COR-L47 (cell line): ENCODE measurements at places on chromosomes 13 and 19.

DNA sequence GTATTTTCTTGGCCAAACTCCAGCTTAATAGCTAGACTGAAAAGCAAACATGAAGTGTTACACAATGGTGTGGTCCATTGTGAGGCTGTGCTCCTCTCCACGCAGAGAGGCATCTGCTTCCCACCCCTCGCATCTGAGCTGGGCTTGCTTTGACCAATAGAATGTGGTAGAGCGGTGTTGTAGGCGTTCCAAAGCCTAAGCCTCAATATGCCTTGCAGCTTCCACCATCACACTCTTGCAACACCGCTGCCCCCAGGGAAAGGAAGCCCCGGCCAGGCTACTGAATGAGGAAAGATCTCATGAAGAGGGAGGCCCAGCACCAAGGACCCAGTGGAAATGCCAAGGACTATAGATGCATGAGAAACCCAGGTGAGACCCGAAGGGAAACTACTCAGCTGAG lies 9.4 kb downstream of the FLT1 start:
- DNase-seq: no peak

- peak; percentile 85 for DNase-seq
These were observed 97.7 kb downstream of the SIPA1L3 start for GRCh38 chr19:38004521-38005223.

DNA sequence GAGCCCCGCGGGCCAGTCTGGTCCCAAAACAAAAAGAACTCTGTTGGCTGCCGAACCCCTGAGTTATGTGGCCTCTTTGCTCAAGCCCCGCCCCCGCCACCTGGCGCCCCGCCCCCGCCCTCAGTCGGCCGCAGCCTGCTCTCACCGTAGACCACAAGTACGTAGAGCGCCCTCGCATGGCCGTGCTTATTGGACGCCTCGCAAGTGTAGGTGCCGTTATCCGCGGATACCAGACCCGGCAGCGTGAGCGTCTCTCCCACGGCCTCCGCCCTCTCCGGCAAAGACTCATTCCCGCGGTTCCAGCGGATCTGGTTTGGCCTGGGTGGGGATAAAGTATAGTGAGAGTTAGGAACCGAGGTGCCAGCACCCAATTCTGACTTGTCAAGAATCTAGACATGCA lies 5.5 kb upstream of the ZNF428 start:
- DNase-seq: no peak

DNA sequence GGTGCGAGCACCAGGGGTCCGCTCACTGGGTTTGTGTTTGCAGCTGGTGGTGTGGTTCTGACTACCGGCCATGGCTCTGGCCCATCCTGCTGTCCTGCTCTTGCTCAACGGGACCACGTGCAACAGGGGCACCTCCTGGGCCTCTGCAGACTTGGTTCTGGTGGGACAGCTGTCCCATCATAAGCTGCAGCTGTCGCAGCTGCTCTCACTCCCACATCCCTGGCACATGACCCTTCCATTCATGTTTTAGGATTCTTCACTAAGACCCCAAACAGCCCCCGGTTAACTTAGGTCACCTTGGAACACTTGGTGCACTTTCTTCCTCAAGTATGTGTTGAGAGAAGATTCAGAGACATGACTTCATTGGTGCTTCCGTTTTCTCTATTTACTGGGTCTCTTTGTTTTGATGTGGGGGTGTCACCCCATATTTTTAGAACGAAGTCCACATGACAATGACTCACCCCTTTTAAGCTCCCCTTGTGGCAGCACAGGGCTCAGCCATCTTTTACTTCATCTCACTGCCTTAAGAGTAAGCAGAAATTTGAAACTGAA lies 68.4 kb upstream of the ARHGEF7 start:
- DNase-seq: no peak

DNA sequence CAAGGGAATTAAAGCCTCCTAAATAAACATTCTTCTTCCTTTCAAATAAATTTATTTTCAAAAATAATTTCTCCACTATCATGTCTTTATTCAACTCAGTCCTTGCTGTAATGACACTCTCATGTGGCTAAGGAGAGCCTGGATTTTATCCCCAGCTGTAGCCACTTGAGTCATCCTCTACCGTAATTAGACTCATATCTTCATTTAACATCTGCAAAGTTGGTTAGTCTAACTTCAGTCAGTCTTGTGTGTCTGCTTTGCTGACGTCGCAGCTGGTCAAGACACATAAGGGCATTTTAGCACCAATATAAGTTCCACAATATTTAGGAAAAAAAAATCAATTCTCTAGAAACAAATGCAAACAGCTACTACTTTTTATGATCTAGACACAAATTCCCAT lies 776.4 kb upstream of the ATXN8OS start:
- DNase-seq: no peak

- DNase-seq: no peak
These were observed 2.5 kb downstream of the LYL1 start for GRCh38 chr19:13100031-13100588.
